WTC11 (cell line): ENCODE measurements at places on chromosomes 7 and 10.

DNA sequence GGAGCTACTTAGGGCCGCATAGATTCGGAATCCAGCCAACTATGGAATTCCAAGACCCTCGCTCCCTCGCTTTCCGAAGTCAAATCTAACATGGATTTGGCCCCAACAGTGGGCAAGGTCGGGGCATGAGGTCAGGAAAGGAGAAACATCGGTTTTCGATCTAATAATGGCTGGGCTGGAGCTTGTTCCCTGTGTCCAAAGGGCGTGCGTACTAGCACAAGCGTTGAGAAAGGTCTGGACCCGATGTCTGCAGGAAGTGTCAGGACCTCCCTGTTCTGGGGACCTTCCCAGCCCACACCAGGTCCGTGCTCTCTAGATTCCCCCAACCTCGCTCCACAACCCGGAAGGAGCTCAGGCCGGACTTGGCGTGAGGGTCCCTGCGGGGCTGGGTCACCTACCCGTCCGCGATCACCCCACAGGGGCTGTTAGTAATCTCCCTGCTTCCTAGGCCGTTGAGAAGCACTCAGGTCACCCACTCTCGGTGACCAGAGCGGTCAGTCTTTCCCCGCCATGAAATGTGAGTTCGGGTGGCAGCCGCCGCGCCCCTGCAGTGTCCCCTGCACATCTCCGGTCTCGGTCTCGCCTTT is 4.8 kb downstream of the FEZF1 start:
- no peak overlapping the region for H3K27ac ChIP-seq
- peaks cover 44% of the 10 kb centered on the region for H3K4me1 ChIP-seq
- H3K4me3 ChIP-seq, result peak overlapping the region; percentile 92
- H3K27me3 ChIP-seq, result peaks cover 76% of the 10 kb centered on the region

DNA sequence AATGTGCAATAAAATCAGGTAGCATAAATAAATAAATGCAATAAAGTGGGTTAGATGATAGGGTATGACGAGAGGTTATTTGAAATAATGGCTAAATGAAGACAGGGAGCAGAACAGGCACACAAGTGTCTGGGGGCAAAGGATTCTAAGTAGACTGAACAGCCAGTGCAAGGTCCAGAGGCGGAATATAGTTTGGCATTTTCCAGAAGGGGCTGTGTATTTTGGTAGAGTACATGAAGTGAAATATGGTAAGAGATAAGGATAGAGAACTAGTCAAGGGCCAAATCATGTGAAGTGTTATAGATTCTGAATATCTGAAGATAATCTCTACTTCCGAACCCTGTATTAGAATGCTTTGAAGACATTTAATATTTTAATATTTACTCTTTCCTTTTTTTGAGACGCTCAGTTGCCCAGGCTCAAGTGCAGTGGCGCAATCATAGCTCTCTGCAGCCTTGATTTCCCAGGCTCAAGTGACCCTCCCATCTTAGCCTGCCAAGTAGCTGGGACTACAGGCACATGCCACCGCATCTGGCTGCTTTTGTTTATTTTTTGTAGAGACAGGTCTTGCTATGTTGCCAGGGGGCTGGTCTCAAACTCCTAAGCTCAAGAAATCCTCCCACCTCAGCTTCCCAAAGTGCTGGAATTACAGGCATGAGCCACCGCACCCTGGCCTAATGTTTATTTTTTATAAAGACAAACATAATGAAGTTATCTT is 44.4 kb upstream of the CD36 start:
- H3K4me1 ChIP-seq, result no peaks in the 10 kb centered on the region
- H3K27me3 ChIP-seq, result no peaks in the 10 kb centered on the region
- H3K36me3 ChIP-seq, result no peaks in the 10 kb centered on the region
- no peak overlapping the region for H3K27ac ChIP-seq
- DNase-seq, result no peak
- no peak overlapping the region for H3K4me3 ChIP-seq

GRCh38 chr7:16933296-16934279 is 51.8 kb upstream of the AGR3 start:
- H3K27me3 ChIP-seq, result no peaks in the 10 kb centered on the region
- H3K36me3 ChIP-seq, result no peaks in the 10 kb centered on the region
- no peak overlapping the region for H3K4me3 ChIP-seq
- DNase-seq, result no peak
- H3K4me1 ChIP-seq, result no peaks in the 10 kb centered on the region
- no peak overlapping the region for H3K27ac ChIP-seq

DNA sequence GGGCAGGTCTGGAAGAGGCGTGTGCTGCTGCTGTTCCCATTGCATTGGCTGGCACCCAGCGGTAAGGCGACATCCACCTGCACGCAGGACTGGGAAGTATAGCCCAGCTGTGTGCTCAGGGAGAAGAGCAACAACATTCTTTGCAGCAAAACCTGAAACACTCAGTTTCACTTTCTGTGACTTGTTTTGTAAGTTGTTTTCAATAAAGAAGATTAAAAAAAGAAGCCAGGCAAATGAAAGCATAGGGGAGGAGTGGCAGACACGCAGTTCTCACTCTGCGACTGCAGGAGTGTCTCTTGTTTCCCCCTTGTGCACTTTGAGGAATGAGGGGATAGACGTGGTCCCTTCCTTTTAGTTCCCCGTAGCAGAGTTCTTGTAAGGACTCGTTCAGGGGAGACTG is 5.8 kb downstream of the FBH1 start:
- DNase-seq, result no peak
- peaks cover 15% of the 10 kb centered on the region for H3K4me1 ChIP-seq
- no peak overlapping the region for H3K4me3 ChIP-seq
- peaks cover 34% of the 10 kb centered on the region for H3K36me3 ChIP-seq
- no peaks in the 10 kb centered on the region for H3K27me3 ChIP-seq

- no peaks in the 10 kb centered on the region for H3K4me1 ChIP-seq
- H3K36me3 ChIP-seq, result no peaks in the 10 kb centered on the region
- H3K4me3 ChIP-seq, result no peak overlapping the region
Measured at GRCh38 chr7:114554781-114555537, 140.3 kb downstream of the FOXP2 start.

DNA sequence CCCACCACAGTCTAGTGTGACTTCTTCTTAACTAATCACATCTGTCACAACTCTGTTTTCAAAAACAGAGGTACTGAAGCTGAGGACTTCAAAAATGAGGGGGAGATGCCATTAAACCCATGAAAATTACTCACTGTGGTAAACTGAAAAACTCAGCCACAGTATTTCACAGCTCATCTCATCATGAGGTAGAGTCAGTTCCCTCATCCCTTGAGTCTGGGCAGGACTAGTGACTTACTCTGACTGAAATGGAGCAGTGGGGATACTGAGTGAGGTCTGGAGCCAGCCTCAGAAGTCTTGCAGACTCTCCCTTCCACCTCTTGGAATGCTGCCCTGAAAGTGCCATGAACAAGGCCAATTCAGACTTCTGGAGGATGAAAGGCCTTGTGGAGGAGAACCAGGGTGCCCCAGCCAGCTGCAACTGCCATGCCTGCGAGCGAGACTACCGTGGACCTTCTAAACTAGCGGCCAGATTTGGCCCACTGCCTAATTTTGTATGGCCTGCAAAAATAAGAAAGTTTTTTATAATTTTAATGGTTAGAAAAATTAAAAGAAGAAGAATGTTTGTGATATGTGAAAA is 24.7 kb upstream of the ANKRD1 start:
- no peaks in the 10 kb centered on the region for H3K4me1 ChIP-seq
- H3K36me3 ChIP-seq, result no peaks in the 10 kb centered on the region
- no peak overlapping the region for H3K27ac ChIP-seq
- no peak overlapping the region for H3K4me3 ChIP-seq
- no peak for DNase-seq

- H3K27me3 ChIP-seq, result no peaks in the 10 kb centered on the region
- no peak for DNase-seq
- H3K27ac ChIP-seq, result no peak overlapping the region
Measured at GRCh38 chr10:116461680-116462079, 34.0 kb downstream of the PNLIPRP3 start.

DNA sequence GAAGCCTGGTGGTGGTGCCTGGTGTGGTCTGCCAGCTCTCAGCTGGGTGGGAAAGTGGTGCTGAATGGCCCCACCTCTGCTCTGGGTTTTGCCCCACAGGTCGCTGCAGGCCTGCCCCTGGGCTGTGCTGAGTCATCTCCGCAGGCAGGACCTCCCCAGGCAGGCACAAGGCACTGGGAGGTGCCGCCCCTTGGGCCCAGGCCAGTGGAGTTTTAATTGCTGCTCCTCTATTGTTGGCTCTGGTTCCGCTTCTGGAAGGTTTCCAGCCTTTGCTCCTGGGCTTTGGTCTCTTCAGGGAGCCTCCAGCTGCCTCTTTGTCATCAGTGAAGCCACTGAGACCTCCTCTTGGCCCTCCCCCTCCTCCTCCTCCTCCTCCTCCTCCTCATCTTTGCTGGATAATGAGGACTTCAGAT is 180.3 kb upstream of the GRB10 start:
- no peak overlapping the region for H3K27ac ChIP-seq
- no peak overlapping the region for H3K4me3 ChIP-seq
- peaks cover 60% of the 10 kb centered on the region for H3K27me3 ChIP-seq
- peaks cover 37% of the 10 kb centered on the region for H3K36me3 ChIP-seq

DNA sequence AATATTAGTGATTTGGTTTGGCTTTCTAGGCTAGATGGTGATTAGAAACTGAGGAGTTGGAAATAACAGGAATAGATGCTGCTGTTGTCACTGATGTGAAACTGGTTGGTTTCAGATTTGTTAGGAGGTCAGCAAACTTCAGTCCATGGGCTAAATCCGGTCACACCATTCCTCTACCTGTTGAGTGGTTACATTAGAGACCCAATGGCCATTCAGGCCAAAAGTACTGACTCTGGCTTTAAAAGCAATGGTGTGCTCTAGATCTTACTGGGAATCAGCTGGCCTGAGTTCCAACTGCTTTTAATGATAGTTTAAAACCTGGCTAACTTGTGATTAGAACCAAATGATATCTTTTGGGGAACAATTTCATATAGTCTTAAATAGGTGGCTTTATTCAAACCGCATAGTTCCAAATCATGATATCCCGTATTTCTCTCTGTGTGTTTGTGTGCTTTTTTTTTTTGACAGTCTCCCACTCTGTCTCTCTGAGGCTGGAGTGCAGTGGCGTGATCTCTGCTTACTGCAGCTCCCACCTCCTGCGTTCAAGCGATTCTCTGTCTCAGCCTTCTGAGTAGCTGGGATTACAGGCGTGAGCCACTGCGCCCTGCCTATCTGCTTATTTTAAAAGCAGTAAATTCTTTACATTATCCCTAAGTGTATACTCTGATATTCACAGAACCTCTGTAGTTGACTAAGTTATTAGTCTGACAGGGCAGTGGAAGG is 7.8 kb upstream of the PBLD start:
- H3K4me3 ChIP-seq, result no peak overlapping the region
- DNase-seq, result no peak
- no peaks in the 10 kb centered on the region for H3K27me3 ChIP-seq
- H3K36me3 ChIP-seq, result peaks cover 68% of the 10 kb centered on the region

DNA sequence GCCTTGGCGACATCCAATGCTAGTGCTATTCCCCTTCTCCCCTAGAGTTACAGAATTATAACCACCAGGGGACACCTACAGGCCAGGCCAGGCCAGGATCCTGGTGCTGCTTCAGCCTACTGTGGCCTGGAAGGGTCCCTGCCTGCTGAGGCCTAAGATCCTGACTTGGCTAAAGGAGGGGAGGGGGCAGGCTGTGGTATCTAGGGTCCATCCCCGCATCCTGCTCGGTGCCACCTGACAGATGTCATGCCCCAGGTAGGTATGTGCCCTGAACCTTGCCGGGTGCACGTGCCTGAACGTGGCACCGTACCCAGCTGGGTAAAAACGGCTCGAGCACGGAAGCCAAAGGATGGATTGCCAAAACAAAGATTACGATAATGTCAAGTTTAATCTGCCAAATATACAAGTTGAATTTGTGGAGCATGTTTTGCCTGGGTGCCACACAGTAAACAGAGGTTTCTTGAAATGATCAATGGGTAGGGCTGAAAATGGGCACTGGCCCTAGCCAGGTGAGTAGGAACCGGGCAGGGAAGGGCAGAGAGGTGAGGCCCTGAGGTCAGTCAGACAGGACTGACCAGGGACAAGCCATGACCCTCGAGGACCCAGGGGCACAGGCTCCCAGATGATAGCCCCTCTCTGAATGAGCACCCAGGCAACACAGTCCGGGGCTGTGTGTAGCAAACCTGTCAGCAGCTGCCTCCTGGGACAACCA is 12.6 kb downstream of the PDAP1 start:
- no peak for DNase-seq
- peaks cover 12% of the 10 kb centered on the region for H3K4me1 ChIP-seq
- H3K36me3 ChIP-seq, result peaks cover 49% of the 10 kb centered on the region
- no peaks in the 10 kb centered on the region for H3K27me3 ChIP-seq

DNA sequence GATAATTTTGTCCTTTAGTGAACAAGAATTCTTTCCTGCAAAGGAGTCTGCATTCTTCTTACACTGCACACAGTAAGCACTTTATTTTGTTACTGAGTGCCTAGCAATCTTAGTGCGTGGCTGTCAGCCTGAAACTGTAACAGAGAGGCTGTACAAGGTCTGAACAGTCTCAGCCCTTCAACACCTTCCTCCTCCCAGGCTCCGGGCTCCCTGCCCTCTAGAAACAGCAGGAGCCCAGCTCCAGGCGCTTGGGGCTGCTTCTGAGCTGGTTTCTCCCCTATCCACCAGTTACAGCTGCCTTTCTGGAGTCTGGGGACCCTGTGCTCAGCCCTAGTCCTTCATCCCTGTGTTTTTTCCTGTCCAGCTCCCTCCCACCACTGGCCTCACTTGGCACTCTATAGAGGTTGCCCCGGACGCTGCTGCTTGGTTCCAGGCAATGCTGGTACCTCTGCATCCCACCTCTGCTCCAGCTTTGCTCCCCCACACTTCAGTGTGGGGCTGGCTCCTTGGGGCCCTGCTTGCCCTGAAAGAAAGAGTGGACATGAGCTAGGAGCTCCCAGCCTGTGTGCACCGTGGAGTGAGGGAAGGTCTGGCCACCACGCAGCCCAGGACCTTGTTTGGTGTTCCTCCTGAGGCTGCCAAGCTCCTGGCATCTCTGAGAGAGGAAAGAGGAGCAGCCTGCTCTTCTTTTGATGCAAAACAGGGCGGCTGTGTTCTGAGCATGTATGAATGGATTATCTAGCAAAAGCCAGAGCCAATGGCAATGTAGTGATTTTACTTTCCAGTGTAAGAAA is 251.2 kb upstream of the GRB10 start:
- no peak overlapping the region for H3K4me3 ChIP-seq
- no peaks in the 10 kb centered on the region for H3K27me3 ChIP-seq
- no peak for DNase-seq

GRCh38 chr10:113617086-113617485 is 46.8 kb downstream of the NRAP start:
- peak overlapping the region; percentile 61 for H3K27ac ChIP-seq
- H3K4me1 ChIP-seq, result peaks cover 74% of the 10 kb centered on the region
- peaks cover 33% of the 10 kb centered on the region for H3K27me3 ChIP-seq

DNA sequence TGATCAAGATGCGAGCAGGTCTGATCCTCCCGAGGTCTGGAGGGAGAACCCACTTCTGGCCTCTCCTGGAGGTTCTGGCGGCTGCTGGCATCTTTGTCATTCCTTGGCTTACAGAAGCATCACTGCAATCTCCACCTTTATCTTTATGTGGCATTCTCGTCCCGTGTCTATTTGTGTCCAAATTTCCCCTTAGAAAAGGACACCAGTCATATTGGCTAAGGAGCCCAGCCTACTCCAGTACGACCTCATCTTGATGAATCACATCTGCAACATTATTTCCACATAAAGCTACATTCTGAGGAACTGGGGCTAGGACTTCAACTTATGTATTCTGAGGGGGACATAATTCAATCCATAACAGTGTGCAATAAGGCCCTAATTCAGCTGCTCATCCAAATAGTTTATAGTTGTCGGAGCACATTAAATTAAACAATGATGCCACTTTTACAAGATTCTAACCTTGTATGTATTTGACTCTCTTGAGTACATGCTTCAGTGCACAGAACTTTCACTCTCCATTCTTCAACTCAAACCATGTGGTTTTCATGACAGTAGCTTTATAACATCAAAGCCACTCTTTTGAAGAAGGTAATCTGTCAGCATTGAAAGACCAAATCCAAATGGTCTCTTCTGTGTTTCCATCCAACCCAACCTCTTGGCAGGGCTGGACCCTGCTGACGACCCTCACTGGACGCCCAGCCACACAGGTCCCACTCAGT is 86.2 kb upstream of the DDC start:
- H3K36me3 ChIP-seq, result peaks cover 14% of the 10 kb centered on the region
- no peak overlapping the region for H3K4me3 ChIP-seq
